IPS-NIHi11 (cell line): ENCODE measurements at places on chromosomes 3 and 15.

DNA sequence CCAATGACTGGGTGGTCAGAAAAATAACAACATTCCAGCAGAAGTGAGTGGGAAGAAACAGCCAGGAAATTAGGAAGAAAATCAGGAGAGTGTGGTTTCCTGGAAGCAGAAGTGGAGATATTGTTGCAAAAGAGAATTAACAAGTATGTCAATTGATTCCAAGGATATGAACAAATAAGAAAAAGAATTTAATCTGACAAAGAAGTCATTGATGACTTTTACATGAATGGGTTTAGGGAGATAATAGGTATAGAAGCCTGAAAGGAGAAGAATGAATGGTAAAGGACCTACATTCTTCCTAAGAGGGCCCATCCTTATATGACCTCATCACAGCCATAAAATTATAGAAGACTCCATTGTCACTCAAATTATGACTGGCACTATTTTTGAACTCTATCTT, 1440.1 kb downstream of the OTOL1 start:
- no peak for DNase-seq

DNA sequence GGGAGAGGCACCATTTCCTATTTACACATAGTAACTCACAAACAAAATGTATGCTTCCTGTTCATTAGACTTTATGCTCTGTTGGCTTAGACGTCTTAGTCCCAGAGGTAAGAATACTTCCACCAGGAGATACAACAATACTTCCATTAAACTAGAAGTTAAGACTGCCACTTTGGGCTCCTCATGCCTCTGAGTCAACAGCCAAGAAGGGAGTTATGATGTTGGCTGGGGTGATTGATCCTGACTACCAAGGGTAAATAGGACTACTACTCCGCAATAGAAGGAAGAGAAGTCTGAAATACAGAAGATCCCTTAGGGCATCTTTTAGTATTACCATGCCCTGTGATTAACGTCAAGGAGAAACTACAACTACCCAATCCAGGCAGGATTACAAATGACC, 43.5 kb upstream of the ABI3BP start:
- no peak for DNase-seq

DNA sequence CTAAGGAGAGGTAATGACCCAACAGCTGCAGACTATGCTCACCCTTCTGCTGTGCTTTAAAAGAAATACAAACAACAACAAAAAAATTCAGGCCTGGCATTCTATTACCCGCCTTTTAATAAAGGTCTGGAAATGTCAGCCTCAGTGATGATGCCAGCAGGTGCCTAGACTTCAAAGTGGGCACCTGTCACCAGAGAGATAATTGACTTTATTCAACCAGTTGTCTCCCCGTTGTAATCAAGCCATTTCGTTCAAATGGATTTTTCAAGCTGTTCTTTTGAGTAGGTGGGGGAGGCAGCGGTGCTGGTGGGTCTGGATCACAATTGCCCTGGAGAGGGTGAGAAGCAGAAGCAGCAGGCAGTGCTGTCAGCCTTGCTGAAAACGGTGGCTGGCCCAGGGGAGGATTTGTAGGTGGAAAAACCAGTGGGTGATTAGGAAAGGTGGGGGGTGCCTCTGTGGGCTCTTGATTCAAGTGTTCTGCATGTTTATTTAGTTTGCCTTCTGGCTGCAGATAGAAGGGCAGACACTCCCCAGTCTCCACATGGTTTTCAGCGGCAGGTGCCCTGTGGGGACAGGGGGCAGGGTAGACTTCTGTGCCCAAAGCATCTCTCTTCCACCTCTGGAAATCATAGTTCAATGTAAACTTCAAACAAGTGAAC, 300.2 kb upstream of the SLCO3A1 start:
- DNase-seq: no peak

DNA sequence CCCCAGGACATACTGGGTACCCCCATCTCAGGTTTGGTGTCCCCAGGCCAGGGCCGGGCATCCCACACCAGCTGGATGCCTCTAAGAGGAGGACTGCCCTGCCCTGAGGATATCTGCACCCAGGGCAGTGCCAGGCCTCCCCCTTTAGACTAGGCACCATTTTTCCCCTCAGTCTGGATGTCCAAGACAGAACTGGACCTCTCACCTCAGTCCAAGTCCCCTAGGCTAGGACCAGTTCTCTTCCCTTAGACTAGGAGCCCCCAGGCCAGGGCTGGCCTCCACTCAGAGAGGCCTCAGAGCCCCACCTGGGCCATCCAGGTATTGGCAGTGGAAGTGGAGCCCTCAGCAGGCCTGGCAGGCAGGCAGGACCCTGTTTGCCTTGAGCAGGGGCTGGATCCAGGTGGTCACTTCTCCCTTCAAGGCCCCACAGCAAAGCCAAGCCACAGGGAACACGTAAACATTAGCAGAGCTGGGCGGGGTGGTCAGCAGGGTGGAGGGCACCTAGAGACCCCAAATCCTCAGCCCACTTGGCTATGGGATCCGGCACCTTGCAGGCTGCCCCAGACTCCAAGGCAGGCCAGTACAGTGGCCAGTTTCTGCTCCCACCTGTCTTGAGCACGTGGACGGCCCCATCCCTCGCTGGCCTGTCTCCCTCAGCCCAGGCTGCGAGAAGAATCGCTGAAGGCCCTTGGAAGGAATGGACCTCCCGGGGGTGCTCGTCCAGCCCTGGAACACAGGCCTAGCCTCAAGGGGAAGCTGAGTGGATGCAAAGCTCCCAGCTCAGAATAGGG, 28.3 kb downstream of the PTH1R start:
- no peak for DNase-seq

DNA sequence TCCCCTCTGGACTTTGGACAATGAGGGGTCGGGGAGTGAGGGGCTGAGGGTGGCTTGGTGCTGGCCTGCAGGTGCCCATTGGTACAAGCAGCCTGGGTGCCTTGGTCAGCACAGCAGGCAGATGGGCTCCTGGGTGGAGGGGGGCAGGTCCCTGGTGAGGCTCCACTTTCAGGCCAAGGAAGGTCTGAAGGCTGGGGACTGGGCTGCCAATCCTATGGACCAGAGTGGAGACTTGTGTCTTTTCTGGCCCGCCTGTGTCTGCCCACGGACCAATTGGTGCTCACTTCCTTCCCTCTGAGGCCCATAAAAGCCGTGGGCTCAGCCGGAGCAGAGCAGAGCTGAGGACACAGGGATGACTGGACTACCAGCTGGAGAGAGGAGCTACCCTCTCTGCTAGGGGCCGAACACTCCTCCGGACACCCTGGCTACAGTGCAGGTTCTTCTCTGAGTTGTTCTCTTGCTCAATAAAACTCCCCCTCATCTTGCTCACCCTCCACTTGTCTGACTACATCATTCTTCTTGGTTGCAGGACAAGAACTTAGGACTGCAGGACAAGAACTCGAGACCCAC, 31.9 kb upstream of the IREB2 start:
- no peak for DNase-seq

- DNase-seq: no peak
Observed at GRCh38 chr3:159977295-159977694, 11.3 kb upstream of the IL12A start.

- DNase-seq: peak; percentile 65
Observed at GRCh38 chr3:38004415-38005075, 14.0 kb downstream of the VILL start.

DNA sequence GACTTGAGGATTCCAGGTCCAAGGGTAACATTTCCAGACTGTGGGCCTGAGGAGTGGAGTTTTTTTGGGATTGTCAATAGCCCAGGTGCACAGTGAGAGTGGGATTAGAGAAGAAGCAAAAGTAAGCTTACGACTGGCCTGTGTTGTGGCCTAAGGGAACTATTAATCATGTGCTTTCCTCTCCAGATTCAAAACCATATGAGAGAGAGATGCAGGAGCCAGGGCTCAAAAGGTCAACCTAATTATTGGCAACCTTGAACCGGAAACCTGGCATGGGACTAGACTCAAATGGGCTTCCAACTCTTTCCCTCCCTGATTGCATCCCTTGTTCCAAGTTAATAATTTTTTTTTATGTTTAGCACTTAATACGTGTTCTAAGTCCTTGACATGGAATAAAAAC, 242.1 kb upstream of the THRB start:
- DNase-seq: no peak

GRCh38 chr3:171772427-171773056, 37.7 kb downstream of the PLD1 start:
- peak; percentile 71 for DNase-seq

GRCh38 chr3:190321789-190322603, at the start of gene CLDN1:
Gene CLDN1 (minus strand): TSS chr3:190322446. CDS start chr3:190322206, 240 bp downstream.
- peak; percentile 93 for DNase-seq

DNA sequence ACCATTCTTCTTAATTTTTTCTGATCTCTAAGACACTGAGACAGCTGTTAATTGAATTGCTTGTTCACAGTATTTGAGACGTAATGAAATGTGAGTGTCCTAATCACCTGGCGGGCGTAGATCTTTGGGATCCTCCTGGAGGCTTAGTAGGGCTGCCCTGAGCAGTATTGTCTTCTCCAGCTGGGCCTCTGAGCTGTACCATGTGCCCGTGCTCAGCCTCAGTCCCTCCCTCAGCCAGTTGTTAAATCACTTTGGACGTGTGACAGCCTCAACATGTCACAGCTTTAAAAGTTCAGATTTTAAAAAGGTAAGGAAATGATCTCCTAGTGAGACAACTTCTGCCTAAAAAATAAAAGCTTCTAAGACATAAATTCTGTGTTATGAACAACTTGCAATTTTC, 35.5 kb downstream of the IGF1R start:
- no peak for DNase-seq

GRCh38 chr15:48803877-48804276, 7.0 kb downstream of the CEP152 start:
- no peak for DNase-seq

- no peak for DNase-seq
Observed at GRCh38 chr3:163916596-163917560, 1161.4 kb downstream of the SI start.

DNA sequence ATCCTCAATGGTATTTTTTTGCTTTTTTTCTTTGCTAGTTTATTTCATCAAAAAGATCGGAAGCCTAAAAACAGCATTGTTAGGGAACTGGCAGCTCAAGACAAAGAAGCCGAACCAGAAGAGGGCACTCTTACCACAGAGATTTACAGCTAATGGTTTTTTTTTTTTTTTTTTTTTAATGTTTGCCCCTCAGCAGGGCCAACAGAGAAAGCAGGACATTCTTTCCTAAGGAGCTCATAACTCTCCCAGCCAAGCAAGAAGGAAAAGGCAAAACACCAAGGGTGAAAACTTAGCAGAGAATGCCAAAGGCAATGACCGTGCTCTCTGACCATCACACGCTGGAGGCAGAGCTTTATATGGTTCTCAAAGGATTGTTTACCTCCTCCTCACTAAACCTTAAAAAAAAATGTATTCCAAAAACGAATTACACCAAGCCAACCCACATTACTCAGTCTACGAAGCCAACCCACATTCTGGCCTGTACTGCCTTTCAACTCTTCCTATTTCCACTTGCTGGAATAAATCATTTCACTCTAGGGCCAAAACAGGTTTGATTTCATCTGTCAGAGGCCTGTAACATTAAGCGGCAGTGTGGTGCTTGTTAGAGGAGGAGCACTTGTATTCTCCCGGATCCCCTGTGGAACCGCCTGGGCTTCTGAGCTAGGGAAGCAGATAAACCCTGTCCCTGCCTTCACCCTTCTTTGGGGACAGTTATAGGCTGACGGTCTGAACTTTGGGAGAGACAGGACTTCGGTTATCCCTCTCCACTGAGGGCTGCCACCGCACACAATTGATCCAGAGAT, 35.6 kb upstream of the GYG1 start:
- peak; percentile 55 for DNase-seq

- DNase-seq: no peak
Observed at GRCh38 chr3:71031181-71031580, 552.3 kb downstream of the FOXP1 start.

GRCh38 chr3:104988496-104988895, 378.2 kb upstream of the ALCAM start:
- DNase-seq: no peak

DNA sequence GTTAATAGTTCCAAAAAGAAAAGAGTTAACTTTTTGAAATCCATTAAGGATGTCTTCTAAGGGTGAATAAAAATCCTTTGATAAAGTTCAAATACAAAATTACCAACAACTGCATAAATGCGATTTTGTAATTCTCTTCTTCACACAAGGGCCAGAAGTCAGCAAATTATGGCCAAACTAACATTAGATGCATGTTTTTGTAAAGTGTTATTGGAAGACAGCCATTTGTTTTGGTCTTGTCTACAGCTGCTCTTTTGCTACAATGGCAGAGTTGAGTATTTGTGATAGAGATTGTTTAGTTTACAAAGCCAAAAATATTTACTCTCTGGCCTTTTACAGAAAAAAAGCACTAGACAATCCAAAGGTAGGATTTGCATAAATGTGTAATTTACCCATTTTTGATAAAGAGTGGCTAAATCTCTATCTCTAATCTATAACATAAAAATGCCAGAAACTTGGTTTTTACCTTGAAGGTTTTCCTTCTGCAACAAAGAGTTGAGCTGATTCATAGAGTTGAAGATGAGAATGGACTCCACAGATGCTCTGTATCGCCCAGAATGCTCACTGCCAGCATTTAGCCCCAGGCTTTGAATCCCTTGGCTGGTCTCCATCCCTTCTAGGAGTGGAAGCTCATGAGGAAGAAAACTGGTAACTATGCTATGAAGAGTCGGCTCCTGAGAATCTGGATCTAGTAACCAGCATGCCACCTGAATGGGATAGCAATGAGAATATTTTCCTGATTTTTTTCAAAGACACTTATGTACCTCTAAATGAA, 64.5 kb downstream of the POLQ start:
- DNase-seq: no peak

DNA sequence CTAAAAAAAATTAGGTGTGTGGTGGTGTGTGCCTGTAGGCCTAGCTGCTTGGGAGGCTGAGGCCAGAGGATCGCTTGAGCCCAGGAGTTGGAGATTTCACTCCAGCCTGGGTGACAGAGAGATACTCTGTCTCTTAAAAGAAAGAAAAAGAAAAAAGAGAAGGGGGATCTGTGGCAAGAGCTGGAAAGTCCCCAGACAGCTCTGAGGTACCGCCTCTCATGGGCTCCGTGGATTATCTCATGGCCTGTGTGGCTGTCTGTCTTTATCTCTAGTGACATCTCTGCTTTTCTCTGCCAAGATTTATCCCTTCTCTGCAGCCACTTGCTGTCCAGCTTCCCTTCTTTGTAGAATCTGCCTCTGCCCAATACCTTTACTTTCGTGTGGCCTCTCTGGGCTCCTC, 5.7 kb downstream of the EXOSC7 start:
- no peak for DNase-seq

DNA sequence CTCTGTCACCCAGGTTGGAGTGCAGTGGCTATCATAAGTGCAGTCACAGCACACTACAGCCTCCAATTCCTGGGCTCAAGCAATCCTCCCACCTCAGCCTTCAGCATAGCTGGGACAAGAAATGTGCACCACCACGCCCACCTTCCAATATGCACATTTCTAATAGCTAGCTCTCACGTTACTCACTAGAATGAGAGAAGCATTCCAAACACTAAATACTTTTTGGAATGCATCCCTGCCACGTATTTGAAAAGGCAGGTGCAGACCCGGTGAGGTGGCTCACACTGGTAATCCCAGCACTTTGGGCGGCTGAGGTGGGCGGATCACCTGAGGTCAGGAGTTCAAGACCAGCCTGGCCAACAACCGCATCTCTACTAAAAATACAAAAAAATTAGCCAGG, 7.6 kb upstream of the TCF12 start:
- DNase-seq: no peak

DNA sequence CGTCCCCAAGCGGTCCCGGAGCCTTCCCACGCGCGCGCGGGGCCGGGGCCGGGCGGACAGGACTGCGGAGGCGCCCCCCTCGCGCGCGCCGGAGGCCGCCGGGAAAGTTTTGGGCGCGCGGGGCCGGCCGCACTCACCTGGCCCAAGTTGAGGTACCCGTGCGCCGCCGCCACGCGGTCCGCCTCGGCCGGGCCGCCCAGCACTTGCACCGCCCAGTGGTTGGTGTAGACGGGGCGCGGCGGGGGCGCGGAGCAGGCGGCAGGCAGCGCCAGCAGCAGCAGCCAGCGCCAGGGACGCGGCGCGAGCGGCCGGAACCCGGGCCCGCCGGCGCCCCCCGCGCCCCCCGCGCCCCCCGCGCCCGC, 289 bp downstream of the PCSK6 start:
- DNase-seq: peak; percentile 89
